ENCODE measurements at places on chromosomes 2 and 18. TPM values are rescaled to one million over a fixed set of nuclear protein-coding genes. Genes with fewer than 3 reads are reported as not detected.

The SCN1A gene
- polyA plus RNA-seq = not detected

The CYP26B1 gene
- polyA plus RNA-seq = 1.5 TPM

The ANKRD30BL gene
- 0.10 TPM for polyA plus RNA-seq

The TET3 gene
- 3.3 TPM for polyA plus RNA-seq

The TTN gene
- polyA plus RNA-seq = 0.18 TPM

The IL36G gene
- not detected for polyA plus RNA-seq

Data from ovary (tissue), 10 donors.